CD4-positive, alpha-beta T cell treated with Interleukin-15 for 4 hours (primary cell): ENCODE measurements at places on chromosomes 2 and 18.
A peak's percentile ranks its signal among the peaks of the same experiment; 100 is the strongest.

GRCh38 chr2:177759443-177759842 is 313.1 kb downstream of the PDE11A start:
- DNase-seq: no peak

DNA sequence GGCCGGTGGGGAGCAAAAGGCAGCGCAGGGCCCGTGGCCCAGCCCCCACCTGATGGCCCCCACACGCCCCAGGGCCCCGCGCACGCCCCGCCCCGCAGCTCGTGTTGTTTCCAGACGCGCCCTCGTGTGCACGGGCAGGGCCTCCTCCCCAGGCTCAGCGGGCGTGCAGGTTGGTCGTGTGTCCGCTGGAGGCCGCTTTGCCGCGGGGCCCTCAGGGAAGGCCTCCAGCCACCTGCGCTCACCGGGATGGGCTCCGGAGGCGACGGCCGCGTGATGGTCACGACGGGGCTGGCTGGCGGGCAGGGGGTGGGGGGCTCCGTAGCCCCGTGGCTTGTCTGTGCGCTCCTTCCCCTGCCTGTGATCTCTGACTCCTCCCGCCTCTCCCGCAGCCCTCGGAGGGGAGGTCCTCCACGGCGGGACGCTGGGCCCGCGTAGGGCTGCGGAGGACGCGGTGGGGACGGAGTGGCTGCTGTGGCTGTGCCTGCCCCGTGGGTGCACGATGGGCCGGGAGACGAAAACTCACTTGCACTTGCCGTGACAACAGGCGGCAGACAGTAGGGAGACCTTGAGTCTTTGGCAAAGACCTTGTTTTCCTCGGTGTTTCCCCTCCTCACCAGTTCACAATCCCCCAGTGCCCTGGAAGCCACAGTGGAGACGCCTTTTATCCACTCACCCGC is 67.1 kb downstream of the RTP5 start:
- DNase-seq: no peak

GRCh38 chr18:56637176-56637575 is 1.2 kb downstream of the TXNL1 start:
- no peak for DNase-seq

- DNase-seq: peak; percentile 59
Measured at GRCh38 chr2:88059979-88060906, 4.7 kb upstream of the KRCC1 start.

DNA sequence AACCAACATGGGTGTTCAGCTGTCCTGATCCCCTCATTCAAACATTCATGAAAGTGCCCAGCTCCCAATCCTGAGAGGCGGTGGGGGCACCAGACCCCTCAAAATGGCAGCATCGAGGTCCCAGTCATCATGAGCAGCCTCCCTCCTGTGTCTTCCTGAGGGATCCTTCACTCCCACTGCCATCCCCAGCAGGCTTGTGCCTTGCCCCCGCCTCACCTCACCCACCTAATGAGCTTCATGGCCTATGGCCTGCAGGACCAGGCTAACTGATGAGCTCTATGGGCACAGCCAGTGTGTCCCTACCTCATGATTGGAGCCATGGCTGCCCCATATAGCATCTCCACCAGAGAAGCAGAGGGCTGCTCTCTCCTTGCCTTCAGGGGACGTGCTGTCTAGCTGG is 47.3 kb upstream of the SLC14A2 start:
- DNase-seq: no peak

- DNase-seq: no peak
Measured at GRCh38 chr2:73295751-73296400, 2.5 kb upstream of the EGR4 start.

DNA sequence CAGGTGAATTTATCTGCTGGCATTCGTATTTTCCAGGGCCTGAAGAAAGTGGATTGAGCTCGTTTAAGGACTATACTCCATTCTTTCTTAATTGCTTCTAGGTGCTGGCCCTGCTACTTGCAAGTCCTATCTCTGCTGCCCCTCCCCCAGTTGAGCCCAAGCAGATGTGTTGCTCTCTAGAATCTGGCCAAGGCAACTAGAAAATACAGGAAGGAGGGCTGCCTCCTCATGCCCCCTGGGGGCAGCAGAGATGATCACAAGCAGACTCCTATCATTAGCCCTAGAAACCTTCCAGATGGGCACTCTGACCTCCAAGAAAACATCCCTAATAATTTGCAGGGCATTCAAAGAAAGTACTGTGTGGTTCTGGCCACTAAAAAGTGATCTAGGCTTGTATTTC is 72.5 kb upstream of the CYP26B1 start:
- no peak for DNase-seq

- DNase-seq: no peak
Measured at GRCh38 chr2:127664065-127664894, 11.1 kb downstream of the LIMS2 start.

GRCh38 chr2:10867692-10868420 is 43.9 kb upstream of the KCNF1 start:
- DNase-seq: no peak

DNA sequence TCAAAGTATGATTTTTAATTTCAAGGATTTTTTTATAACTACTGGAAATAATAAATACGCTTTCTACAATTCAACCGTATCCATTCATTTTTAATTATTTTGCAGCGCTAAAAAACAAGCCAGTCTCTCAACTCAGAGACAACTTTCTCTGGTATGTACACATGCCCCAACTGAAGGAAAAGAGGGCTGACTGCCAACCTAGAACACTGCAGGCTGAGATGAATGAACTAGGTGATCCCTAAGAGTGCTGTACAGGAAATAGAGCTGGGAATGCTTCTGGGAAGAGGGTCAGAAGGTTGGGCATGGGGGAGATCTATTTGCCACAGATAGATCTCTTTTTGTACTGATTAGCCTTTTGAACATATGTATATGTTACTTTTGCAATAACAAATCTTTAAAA is 460.1 kb downstream of the NR4A2 start:
- DNase-seq: no peak

DNA sequence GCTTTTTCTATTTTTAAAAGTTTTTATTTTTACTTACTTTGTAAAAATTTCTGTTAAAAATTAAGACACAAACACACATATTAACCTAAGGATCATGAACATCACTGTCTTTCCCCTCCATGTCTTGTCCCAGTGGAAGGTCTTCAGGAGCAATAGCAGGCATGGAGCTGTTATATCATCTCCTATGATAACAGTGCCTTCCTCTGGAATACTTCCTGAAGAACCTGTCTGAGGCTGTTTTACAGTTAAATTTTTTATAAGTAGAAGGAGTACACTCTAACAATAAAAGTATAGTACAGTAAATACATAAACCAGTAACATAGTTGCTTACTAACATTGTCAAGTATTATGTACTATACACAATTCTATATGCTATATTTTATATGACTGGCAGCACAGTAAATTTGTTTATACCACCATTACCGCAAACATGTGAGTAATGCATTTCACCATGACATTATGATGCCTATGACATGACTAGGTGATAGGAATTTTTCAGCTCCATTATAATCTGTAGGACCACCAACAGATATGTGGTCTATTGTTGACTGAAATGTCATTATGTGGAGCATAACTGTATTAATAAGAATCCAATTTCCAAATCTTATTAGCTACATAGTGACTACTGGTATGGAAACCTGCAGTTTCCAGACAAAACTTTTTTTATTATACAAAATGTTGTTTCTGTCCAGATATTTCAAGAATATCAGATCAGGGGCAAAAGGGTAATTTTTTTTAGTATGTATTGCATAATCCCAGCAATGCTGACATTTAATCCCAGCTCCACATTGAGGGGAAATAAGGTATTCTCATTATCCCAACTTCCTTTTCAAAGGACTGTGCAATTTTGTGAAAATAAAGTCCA is 337.2 kb upstream of the SLC39A10 start:
- no peak for DNase-seq
